Esophagus mucosa (tissue), 1 donor: ENCODE measurements at places on chromosomes 2 and 18. TPM values are rescaled to one million over a fixed set of nuclear protein-coding genes. Genes with fewer than 3 reads are reported as not detected.

DNA sequence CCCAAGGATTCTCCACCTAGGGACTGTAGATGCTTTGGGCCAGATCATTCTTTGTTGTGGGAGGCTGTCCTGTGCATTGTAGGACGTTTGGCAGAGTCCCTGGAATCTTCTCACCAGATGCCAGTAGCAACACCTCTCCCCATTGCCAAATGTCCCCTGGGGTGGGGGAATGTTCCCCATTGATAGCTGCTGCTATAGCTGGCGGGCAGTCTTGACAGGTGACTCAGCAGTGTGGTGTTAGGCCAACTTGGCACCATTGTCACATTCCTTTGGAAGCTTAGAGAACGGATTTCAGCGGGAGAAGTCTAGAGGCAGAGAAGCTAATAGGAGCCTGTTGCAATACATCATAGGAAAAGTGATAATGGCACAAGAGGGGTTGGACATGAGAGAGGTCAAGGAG lies 495.7 kb upstream of the SMIM21 start:
- ATAC-seq, result peak; percentile 50

DNA sequence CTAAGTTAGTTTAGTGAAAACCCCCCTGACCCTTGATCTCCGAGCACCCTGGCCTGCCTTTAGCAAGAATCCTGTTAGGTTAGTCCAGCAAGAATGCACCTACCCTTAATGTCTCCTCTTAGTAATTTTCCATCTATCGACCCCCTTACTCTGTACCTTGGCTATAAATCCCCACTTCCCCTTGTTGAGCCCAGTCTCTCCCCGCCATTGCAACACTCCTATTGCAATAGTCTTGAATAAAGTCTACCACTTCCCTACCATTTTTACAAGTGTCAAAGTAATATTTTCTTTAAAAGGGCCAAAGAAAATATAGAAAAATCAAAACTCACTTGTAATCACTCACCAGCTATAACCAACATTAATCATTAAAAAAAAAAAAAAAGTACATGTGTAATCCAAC lies 4.2 kb upstream of the ZBTB7C start:
- no peak for ATAC-seq

The SNRNP200 gene
- total RNA-seq, result 66.6 TPM

- ATAC-seq, result no peak
Measured at GRCh38 chr18:64403784-64404503, 255.1 kb upstream of the LINC00305 start.

The EPHA4 gene
- total RNA-seq, result 16.9 TPM

DNA sequence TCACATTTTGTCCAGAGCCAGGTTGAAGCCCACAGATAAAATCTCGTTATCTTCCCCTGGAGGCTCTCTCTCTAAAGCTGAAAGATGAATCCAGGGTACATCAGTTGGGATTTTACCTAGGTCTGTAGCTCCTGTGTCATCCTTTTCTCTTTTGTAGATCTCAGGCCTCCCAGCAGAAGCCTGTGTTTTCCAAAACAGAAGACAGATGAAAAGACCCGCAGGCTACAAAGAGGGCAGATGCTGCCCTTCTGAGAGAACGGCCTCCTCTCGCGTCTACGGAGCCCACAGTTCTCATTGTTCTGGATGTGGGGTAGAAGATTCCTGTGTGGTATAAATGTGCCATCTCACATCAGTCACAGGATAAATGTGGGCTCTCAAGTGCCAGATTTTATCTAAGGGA lies 139.5 kb downstream of the SUCLG1 start:
- ATAC-seq, result no peak

GRCh38 chr18:61551586-61551985 lies 218.4 kb downstream of the CDH20 start:
- peak; percentile 66 for ATAC-seq

The GYPC gene
- 4.9 TPM for total RNA-seq

DNA sequence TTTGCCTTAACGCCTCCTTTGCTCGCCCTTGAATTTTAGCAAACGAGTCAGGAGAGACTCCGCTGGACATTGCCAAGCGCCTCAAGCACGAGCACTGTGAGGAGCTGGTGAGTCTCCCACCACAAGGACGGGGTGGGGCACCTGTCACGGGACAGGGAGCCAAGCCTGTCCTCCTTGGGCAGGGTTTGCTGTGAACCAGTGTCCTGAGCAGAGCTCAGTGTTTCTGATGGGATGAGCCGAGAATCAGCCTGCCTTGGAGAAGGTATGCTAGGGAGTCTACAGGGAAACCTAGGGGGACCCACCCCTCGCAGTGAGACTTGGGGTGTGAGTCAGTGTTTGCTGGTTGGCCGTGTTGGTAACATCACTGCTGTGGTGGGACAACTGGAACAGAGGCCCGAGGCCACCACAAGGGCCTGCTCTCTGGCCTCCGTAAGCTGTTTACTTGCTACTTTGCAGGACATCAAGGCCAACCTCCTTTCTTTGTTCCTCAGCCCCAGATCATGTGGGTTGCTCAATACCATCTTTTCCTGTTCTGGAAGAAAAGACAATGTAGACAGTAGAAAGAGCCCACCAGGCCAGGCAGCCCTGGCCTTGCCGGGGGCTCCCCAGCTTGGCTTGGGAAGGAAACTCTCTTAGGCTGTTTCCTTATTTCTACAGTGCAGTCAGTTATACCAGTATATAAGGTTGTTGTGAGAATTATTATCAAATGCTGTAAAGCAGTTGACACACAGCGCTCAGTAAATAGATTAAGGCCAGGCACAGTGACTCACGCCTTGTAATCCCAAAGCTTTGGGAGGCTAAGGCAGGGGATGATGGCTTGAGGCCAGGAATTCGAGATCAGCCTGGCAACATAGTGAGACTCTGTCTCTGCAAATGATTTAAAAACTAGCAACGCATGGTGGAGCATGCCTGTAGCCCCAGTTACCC lies 42.4 kb downstream of the ITGB1BP1 start:
- ATAC-seq, result peak; percentile 85

DNA sequence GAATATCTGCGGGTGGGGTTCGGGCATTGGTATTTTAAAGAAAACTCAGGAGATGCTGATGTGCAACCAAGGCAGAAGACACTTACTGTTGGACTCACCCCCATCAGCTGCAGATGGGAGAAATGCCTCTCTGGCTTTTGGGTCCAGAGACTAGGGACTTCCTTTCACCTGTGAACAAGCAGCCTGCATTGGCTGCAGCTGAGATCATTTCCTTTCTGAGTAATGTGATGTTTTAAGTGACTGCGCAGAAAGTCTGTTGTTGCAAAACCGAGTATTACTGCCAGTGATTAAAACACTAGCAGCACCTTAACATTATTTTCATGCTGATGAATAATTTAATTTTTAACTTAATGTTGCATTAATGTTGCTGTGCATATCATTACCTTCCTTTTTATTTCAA lies 143.0 kb downstream of the TSN start:
- ATAC-seq, result no peak

DNA sequence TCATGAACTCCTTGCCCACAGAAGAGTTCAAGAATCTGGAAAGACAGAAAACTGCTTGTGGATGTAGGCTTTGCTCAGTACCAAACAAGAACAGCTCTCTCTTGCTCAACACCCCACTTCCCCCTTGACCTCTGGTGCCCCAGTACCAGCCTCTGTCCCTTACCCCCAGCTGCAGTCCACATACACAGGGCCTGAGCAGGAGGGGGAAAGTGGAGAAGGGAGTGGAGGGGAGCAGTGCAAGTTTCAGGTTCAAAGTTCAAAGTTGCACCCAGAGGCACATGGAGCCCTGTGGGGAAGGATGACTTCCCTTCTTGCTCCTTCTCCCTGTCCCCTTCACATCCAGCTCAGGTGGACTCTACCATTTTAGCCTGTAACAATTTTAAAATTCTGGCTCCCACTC lies 61.1 kb upstream of the LPIN2 start:
- ATAC-seq, result no peak
